ENCODE measurements at places on chromosomes 2 and 18. TPM values are rescaled to one million over a fixed set of nuclear protein-coding genes. Genes with fewer than 3 reads are reported as not detected.

PLEKHH2 gene
- total RNA-seq, result 0.29 TPM

NRP2 gene
- total RNA-seq, result 62.4 TPM

CCDC74B gene
- 0.85 TPM for total RNA-seq

SPTBN1 gene
- total RNA-seq, result 89.9 TPM

RNF125 gene
- total RNA-seq, result 2.3 TPM

LHCGR gene
- total RNA-seq, result not detected

Data from HT1080 (cell line).